SK-MEL-5 (cell line): ENCODE measurements at places on chromosomes 2 and 18. TPM values are rescaled to one million over a fixed set of nuclear protein-coding genes. Genes with fewer than 3 reads are reported as not detected.

DNA sequence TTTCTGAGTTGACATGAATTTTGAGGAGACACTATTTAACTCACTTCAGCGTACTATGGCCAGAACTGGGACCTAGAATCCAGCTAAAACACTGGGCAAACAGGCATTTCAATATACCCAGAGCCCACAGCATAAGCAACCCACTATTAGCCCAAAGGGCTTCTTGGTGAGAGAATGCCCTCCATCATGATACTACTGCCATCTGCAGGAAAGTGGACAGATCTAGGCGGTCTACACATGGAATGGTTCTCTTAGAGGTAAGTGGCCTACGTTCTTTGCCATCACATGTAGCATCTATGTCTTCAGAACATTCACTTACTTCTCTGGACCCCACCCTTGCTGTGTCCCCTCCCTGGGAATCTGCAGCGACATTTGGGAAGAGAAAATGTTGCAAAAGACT lies 181.3 kb upstream of the LINC00305 start:
- peak; percentile 62 for DNase-seq

DNA sequence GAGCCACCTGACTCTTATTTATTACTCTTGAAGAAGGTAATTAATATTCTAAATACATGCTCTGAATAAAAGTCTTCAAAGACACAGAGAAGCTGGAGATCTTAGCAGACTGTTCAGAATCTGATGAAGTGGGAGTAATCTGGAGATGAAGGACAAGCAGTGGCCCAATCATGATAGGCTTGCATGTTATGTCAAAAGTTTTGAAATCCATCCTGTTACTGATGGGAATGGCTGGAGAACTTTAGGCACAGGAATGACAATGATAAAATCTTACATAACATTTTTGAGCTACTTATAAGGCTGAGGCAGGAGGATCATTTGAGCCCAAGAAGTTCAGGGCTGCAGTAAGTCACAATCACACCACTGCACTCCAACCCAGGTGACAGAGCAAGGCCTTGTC lies 2.4 kb upstream of the RIF1 start:
- DNase-seq = no peak

DNA sequence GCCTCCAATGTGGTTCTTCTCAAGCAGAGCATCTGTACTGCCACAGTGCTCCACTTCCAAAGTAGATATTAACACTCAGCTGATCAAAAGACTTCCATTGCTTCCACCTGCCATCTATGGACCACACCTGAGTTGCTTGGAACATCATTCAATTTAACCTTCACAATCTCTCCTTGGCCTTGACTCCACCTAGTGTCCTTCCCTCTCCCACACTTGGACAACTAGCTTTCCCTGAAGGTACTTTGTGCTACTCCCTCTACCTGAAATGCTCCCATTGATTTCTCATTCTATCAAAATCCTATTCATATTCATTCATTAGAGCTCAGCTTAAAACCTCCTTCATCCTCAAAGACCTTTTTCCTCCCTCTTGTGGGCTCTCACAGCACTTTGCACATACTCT lies 48.7 kb downstream of the SOWAHC start:
- DNase-seq = peak; percentile 32

Gene GNAL
- 18.8 and 27.4 TPM in 2 replicates for total RNA-seq

DNA sequence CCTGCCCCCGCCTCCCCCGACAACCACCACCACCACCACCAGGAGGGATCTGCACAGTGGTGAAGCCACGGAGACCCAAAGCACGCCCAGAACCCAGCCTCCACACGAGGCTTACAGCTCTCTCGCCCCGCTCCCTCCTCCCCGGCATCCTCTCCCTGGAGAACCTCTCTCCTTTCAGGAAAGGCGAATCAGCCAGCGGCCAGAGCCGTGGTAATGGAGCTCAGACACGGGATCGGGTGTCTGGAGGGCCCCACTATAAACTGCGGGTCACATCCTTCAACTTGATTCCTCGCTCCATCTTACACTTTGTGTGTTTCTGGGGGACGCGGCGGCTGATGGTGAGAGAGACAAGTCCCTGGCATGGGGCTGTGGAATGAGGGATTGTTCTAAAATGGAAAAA lies 271.5 kb upstream of the SIX2 start:
- no peak for DNase-seq

Gene KCTD18
- total RNA-seq = 13.5 and 16.2 TPM in 2 replicates

GRCh38 chr2:204673877-204674276 lies 128.6 kb downstream of the PARD3B start:
- no peak for DNase-seq

GRCh38 chr2:20507166-20507692 lies 60.4 kb downstream of the RHOB start:
- peak; percentile 54 for DNase-seq

GRCh38 chr2:49569176-49569575 lies 414.9 kb upstream of the FSHR start:
- no peak for DNase-seq

Gene ZC3H6
- 1.8 and 2.0 TPM in 2 replicates for total RNA-seq

GRCh38 chr2:211688196-211688595 lies 850.4 kb downstream of the ERBB4 start:
- DNase-seq = no peak

DNA sequence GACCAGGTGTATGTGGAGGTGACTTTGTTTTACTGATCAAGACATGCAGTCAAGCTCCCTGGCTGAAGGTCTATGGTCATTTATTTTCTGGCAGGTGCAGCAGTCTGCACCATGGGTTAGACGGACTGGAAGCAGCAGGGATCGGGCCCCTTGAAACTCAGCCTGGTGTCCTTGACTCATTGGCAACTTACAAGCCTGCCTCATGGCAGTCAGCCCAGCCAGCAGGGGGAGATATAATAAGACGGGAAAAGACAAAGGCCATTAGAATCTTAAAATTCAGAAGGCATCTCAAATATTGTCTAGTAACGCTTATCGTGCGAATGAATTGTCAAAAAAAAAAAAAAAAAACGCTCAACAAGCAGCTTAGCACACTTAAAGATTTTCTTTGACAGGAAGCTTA lies 308.2 kb downstream of the EN1 start:
- DNase-seq = peak; percentile 54

Gene ALPI
- not detected in 2 replicates for total RNA-seq

DNA sequence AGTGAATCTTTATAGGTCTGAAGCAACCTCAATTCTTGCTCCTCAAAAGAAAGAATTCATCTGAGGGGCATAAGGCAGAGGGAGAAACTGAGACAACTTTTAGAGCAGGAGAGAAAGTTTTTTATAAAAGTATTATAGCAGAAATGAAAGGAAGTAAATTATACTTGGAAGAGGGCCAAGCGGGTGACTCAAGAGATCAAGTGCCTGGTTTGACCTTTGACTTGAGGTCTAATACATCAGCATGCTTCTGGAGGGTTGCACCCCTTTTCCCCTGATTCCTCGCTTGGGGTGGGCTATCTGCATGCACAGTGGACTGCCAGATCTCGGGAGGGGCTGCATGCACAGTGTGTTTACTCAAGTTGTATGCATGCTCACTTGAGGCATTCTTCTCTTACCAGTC lies 268.5 kb upstream of the LRATD1 start:
- no peak for DNase-seq

DNA sequence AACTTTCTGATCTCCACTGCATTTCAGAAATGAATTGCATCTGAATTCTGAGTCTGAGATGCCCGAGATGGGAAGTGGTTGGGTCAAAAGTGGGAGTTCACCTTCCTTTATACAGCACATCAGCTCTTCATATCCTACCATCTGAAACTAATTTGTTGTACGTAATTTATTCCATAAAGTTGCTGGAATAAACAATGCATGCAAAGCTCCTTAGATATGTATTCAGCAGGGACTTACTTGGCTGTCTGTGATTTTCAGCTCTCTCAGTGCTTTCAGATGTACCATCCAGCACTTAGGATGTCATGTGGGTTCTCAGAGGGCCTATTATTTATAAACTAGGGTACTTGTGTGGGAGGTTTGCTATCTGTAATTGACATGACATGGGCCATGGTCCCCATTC lies 46.9 kb upstream of the EFEMP1 start:
- no peak for DNase-seq

Gene LDLRAD4
- total RNA-seq = 12.7 and 15.5 TPM in 2 replicates

Gene TCF7L1
- 0.71 and 1.1 TPM in 2 replicates for total RNA-seq

Gene MIB1
- 23.0 and 26.7 TPM in 2 replicates for total RNA-seq

GRCh38 chr2:232030229-232030628 lies 68.7 kb downstream of the DIS3L2 start:
- peak; percentile 72 for DNase-seq

GRCh38 chr2:233426619-233427342 lies 72.5 kb downstream of the DGKD start:
- DNase-seq = peak; percentile 20

DNA sequence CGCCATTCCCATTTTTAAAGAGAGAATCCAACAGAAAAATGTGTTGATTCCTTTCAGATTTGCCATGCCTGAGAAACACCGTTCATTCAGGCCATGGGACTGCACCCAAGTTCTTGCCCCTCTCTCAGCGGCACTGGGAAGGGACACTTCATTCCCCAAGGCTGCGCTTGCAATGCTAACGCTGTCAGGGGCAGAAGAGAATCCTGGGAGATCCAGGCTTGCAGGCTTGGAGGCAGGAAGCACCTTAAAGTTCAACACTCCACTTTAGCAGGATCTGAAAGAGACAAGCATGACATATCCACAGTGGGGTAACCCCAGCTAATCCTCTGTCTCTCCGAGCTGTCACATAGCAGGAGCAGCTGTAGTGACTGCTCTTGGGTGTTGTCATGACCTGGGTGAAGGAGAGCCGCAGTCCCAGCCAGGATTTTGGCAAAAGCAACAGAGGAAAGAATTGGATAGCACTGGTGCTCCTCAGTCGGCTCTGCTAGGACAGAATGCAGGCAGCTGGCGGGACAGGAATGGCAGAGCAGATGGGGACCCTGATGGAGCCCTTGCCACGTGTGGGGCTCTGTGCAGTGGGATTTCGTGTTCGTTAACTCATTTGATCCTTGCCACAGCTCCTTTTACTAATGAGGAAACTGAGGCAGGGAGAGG lies 22.0 kb upstream of the ODC1 start:
- DNase-seq = no peak

GRCh38 chr2:240463866-240464481 lies 28.5 kb downstream of the GPC1 start:
- DNase-seq = no peak

- no peak for DNase-seq
Measured at GRCh38 chr18:22088029-22088428, 81.4 kb upstream of the GATA6 start.

DNA sequence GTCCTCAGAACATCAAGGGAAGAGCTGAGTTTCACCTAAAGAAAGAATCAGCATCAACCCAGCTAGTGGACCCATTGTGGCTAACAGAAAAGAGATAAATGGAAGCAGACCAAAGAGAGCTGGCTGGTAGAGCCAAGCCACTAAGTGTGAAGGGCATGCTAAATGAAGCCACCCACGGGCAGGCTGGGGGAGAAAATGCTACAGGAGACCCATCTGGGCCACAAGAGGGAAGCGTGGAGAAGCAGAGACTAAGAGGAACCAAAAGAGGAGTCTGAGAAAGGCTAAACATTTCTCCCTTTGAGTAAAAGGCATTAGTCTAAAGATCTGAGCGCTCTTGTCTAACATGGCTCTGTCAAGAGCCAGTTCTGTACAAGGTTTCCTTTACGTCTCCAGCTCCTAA lies 15.8 kb downstream of the CWC22 start:
- DNase-seq = peak; percentile 27

DNA sequence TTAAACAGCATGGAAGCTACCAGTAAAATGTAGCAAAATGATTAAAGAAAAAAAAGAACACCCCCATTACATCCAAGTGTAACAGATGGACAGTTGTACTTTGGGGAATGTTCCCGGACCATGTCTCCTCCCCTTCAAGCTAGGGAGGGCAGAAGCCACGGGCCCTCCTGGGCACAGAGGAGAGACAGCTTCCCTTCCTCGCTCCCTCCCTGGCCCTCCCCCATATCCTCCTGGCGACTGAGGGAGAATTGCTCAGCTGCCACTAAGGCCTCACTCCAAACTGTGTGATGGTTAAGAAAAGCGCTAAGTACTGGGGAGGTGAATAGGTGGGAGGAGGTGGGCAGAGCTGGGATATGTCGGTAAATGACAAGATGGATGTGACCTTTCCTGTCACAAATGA lies 358.0 kb downstream of the HRH4 start:
- no peak for DNase-seq

- DNase-seq = no peak
Measured at GRCh38 chr2:200471928-200472645, 37.8 kb downstream of the KCTD18 start.

Gene NGEF
- not detected in 2 replicates for total RNA-seq

- no peak for DNase-seq
Measured at GRCh38 chr2:201522965-201523364, 71.4 kb downstream of the STRADB start.

- no peak for DNase-seq
Measured at GRCh38 chr18:1244397-1245122, 339.9 kb downstream of the ADCYAP1 start.

Gene C2orf15
- total RNA-seq = 1.4 TPM in 1 of 2 replicates, not detected in the other
